ENCODE measurements at places on chromosomes 6 and 20.

DNA sequence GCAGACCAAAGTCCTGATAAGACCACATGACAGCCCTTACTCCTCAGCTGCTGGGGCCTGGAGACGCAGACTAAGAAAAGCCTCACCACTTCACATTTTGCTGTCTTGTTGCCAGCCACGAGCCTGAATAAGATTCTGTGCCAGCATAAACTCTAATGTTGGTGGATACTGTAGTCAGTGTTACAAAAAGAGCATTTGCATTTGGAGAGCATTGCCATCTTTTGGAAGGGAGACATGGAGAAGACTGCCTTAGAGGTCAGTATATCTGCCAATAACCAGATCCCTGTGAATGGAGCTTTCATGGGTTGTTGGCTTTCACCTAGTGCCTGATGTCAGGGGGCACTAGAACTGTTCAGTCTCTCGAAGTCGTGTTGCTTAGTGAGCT is 315.2 kb downstream of the ZFAND3 start:
- DNase-seq: no peak

- no peak for DNase-seq
Measured at GRCh38 chr20:33188421-33188820, 20.5 kb downstream of the BPIFA2 start.

DNA sequence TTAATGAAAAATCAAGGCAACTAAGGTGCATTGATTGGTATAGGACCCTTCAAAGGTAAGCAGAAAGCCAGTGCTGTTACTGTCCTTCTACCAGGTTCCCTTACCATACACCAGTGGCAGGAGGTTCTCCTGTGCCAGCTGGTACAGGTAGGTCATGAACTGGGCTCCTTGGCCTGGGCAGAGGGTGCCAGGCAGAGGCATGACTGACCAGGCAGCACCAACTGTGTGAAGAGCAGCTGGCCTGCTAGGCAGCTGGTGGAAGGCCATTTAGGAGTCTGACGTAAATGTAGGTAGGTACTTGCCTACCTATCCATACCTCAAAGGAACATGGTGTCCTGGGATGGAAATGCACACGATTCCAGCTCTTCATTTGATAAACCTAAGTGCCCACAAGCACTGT is 23.3 kb downstream of the PCNA start:
- DNase-seq: no peak

- no peak for DNase-seq
Measured at GRCh38 chr6:46329568-46329967, 158.8 kb upstream of the ENPP5 start.

GRCh38 chr6:156697225-156697830 is 79.8 kb upstream of the ARID1B start:
- no peak for DNase-seq

- peak; percentile 86 for DNase-seq
Measured at GRCh38 chr6:26017632-26017966, 55.0 kb downstream of the TRIM38 start.

- no peak for DNase-seq
Measured at GRCh38 chr20:59648466-59649070, 44.2 kb downstream of the PHACTR3 start.

- DNase-seq: no peak
Measured at GRCh38 chr6:90764001-90764400, 177.1 kb upstream of the MAP3K7 start.

- no peak for DNase-seq
Measured at GRCh38 chr6:13355999-13356785, 27.9 kb upstream of the TBC1D7 start.

GRCh38 chr20:62362991-62363919 is 3.9 kb downstream of the LAMA5 start:
- DNase-seq: no peak

- DNase-seq: no peak
Measured at GRCh38 chr6:159807150-159807858, 7.2 kb downstream of the PNLDC1 start.

DNA sequence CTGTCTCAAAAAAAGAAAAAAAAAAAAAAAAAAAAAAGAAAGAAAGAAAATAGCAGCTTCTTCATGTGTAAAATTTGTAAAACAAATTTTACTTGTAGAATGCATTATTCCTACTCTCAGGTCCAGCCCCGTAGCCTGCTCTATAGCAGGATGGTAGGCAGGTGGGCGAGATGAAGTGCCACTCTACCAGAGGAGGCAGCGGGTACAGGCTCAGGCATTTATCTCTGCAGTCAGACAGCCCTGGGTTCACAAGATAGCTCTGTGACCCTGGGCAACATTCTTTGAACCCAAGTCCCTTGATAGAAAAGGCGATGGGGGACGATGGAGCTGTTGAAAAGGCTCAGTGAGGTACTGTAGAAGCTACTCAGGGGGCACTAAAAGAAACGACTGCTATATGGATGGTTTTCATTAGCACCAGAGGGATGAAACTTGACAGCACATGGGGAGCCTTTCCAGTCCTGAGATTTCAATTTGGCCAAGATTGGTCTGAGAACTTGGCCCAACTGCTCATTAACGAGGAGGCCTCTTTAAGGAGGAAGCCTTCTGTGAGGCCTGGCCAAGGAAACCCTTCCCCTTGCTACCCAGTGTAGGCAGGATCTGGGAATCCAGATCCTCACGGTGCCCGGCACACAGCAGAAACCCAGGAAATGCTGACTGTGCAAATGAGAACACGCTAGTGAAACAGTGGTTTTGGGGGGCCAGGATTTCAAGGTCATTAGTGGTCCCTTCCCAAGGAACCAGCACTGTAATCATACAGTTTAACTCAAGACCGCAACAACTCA is 63.1 kb downstream of the MYH7B start:
- peak; percentile 7 for DNase-seq

DNA sequence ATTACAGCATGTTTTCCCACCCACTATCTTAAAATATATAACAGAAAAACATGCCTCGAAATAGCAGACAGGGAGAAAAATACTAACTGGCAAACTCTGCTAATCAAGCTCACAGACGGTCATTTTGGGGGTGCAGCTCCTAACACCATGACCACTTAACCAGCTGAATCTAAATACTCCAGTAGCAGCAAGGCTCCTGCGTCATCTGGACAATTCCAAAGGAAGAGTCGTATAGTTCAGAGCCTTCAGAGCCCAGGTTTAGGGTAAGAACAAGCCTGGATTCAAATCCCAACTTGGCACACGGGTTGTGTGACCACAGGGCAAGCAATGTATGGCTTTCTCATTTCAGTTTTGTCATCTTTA is 81.3 kb upstream of the COL21A1 start:
- DNase-seq: no peak
